HS-27A (cell line): ENCODE measurements at places on chromosomes 16 and 17.
A peak's percentile ranks its signal among the peaks of the same experiment; 100 is the strongest.

DNA sequence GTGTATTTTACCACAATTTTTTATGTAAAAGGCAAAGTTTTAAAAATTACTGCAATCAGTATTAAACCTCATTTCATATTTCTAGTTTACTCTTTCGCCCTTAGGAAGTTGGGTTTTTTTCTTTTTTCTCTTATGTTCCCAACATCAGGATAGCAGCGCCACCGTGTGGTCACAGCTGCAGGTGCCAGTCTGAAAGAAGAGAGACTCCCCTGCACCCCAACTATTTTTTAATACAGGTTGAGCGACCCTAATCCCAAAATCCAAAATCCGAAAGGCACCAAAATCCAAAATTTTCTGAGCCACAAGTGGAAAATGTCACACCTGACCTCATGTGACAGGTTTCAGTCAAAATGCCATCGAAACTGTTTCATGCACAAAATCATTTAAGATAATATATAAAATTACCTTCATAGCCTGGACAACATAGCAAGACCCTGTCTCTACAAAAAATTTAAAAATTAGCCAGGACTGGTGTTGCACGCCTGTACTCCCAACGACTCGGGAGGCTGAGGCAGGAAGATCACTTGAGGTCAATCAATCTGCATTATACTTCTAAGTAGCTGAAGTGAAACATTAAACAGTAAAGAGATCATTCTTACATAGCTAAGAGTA, 21.8 kb upstream of the ASGR2 start:
- DNase-seq: peak; percentile 3

DNA sequence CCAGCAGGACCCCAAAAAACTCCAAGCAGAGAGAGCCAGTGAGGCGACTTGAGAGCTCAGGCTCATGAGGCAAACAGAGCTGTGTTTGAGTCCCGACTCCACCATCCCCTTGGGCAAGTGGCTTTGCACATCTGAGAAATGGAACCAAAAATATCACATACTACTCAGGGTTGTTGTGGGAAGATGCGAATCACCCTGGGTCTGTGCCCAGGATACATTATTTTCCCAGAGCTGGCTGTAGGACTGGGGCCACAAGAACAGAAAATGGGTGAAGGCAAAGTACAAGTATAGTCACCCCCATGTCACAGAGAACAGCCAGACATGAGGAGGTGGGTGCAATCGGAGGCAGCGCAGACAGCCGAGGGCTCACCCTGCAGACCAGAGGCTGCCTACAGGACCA, 127.3 kb downstream of the GAS7 start:
- DNase-seq: no peak

- no peak for DNase-seq
Observed at GRCh38 chr17:44832805-44833204, 2.7 kb upstream of the GJC1 start.

DNA sequence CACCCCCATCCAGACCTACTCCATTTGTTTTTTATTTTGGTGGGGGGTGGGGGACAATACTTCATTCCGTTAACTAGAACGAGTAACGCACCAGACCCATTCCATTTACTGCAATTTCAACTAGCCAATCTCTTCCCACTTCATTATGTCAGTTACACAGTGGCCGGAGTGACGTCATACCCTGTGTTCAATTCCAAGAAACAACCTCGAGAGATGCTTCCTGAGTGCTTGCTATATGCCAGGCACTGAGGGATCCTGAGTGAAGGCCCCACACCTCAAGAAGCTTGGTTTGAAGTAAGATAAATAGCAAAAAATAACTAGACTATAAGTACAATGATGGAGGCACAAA, 9.1 kb upstream of the SIAH1 start:
- DNase-seq: no peak

DNA sequence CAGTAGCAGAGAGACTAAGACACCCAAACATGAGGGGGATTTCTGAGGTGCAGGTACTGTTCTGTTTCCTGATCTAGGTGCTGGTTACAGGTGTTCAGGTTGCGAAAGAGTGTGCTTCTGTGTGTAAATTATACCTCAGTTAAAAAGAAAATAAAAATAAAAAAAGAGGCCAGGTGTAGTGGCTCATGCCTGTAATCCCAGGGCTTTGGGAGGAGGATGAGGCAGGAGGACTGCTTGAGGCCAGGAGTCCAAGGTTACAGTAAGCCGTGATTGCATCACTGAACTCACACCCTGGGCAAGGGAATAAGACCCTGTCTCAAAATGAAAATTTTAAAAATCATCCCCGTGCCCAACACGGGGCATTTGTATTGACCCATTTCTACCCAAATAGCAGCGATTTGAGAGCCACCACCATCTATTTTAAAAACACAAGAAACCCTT, 3.2 kb upstream of the DCAF7 start:
- no peak for DNase-seq

DNA sequence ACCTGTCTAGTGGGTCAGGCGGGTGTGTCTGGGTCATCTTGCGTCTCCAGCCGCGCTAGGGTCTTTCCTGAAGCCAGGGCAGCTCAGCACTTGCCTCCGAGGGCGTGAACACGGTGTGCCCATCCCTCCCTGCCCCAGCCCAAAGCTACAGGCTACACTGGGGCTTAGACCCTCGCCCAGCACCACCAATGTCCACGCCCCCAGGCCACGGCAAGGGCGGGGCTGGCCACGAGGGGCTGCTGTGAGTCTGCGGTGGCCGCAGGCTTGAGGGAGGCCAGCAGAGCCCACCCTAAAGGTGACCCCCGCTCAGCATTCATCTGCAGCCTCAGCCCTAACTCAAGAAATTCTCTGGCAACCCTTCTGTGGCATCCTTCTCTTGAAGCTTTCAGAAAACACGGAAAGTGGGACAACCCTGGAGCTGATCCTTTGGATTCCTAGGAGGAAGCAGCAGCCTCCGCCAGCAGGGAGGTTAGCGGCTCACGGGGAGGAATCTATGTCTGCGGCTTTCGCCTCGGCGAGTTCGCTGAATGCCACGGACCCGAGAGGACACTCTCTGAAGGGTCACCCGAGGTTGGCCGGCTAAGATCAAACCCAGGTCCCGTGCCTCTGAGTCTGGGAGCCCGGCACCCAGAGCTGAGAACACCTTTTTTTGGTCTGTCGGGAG, 41.7 kb downstream of the TIMM22 start:
- no peak for DNase-seq

- DNase-seq: no peak
Observed at GRCh38 chr16:68907781-68908181, 64.5 kb downstream of the TANGO6 start.

DNA sequence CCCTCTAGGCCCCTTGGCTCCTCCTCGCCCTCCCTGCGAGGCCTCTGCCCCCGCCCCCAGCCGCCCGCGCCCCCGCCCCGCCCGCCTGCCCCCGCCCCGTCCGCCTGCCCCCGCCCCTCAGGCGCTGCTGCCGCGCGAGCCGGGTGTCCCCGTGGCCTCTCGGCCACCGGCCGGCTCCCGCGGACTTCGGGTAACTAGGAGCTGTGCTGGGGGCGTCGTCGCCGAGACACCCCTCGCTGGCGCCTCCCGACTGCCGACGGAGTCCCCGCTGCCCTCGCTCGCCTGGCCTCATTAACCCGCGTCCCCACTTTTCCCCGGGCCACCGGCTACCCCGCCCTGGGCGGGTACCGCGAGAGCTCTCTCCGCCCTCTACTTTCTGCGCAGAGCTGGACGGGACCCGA, at the start of gene TLCD1:
Gene TLCD1, minus strand, starts transcription at position 8 of the 401 bp plus-strand sequence. CDS start 136 bp downstream, outside the sequence.
- DNase-seq: no peak

DNA sequence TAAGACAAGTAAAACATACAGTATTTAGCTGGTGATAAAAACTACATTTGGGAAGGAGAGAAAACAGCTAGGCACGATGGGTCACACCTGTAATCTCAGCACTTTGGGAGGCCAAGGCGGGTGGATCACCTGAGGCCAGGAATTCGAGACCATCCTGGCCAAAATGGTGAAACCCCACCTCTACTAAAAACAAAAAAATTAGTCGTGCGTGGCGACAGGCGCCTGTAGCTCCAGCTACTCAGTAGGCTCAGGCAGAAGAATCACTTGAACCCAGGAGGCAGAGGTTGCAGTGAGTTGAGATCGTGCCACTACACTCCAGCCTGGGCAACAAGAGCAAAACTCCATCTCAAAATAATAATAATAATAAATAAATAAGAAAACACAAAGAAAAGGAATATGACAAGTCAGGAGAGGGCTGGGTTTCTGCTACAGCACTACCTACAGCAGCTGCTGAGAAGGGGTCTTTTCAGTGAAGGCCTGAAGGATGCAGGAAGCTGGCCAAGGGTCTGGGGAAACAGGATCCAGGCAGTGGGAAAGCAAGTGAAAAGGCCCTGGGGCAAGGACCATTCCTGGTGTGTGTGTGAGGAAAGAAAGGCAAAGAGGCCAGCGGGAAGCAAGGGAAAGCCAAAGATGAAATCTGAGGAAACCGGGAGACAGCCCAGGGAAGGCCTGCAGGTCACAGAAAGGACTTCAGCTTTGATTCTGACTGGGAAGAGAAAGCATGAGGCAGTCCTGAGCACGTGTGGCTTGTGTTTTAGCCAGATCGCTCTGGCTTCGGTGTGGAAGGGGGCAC, 10.6 kb downstream of the MBTPS1 start:
- DNase-seq: no peak

- no peak for DNase-seq
Observed at GRCh38 chr17:50292465-50292864, 18.2 kb downstream of the TMEM92 start.

GRCh38 chr16:50675686-50676610, 5.2 kb downstream of the SNX20 start:
- DNase-seq: no peak

DNA sequence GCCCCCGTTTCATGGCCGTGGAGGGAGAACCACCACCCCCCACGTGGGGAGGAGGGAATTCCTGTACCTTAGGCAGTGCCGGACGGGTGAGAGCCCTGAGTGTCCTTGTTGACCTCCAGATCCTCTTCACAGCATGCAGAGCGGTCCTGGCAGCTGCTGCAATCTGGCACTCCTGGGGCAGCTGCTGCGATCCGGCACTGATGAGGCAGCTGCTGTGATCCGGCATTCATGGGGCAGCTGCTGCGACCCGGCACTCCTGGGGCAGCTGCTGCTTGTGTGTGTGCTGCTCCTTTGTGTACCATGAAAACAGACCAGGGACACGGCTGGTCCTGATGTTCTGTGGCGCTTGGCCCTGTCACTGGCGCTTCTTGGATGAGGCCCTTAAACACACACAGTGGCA, 12.8 kb downstream of the ZNF778 start:
- no peak for DNase-seq

- no peak for DNase-seq
Observed at GRCh38 chr16:30010844-30011713, at the start of gene DOC2A. DOC2A (minus strand) TSS chr16:30011027; CDS start chr16:30010222, 805 bp downstream.

DNA sequence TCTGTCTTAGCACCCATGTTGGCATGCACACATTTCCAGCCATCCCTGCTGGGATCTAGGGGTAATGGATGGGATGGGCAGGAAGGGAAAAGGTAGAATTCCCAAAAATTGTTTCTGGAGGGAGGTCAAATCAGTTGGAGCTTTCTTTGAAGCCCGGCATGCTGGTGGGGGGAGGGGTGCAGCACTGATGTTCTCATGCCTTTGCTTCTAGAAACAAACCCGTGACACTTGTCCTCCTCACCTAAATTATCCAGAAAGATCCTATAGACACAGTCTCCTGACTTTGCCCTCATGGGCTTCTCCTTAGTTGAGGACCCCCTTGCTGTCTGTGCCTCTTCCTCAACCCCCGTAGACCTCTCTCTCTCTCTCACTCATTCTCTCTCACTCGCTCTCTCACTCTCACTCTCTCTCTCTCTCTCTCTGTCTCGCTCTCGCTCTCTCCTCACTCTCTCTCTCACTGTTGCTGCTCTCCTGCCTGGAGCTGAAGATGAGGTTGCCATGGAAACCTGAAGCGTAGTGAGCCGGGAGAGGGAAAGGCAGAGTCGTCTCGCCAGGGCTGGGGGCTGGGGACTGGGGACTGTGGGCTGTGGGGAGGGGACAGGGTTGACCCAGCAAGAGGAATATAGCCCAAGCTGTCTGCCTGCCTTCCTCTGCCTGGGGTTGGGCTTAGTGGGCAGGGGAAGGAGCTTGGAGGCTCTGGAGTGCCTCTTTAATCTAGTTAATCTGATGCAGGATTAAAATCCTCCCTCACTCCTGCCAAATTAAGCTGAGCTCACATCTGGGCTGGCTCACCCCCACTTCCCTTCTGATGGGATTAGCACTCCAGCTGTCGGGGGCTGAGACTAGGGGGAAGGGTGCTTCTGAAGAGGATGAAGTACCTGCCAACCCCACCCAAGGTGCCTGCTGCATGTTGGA, 16.1 kb downstream of the LASP1 start:
- no peak for DNase-seq

DNA sequence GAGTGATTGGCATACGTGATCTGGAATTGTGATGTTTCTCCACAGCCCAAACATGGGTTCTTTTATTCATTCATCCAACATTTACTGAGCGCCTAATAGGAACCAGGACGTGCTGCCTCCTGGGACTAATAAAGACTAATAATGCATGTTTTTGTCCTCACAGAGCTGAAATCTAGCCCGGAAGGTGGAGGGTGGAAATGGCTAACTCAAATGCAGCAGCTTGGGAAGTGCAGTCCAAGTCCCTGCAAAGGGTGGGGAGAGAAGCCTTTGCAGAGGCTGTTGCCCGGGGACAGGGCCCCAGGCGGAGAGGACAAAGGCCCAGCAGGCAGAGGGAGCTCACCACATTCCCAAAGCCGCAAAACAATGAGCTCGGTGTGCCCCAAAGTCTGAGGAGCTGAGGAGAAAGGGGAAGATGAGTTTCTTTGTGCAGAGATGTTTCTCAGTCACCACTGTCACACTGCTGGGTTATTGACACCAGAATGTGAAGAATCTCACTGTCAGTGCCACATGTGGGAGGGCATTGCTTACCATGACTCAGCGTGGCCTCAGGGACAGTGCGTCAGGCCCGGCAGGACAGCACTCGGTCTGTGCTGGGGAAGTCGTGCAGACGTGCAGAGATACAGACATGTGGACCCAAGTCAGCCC, 118.2 kb upstream of the CHMP6 start:
- no peak for DNase-seq

DNA sequence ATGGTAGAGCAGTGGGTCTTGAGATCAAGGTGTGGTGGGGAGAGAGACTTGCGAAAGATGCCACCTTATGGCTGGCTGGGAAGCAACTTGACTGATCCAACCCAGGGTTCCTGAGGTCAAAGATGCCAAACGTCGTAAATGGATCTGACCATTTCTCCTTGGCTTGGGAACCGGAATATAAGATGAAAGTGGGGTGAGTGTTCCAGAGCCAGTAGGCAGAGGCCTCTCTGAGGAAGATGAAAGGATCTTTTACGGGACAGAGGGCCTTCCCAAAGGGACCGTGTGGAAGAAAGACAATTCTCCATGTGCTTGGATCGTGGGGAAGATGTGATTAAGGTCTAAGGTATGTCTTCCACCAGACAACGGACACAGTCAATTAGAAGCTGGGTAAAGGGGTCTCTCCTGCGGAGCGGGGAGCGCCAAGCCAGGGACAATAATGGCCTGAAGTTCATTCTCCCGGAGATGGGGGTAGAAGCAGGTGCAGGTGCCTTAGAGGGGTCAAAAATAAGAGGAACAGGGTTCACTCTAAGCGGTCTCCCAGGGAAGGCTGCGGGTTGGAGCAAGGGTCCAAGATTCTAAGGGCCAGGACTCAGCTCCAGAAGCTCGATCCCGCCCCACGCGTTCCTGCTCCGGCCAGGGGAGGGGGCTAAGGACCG, 800 bp downstream of the FXR2 start:
- DNase-seq: no peak

GRCh38 chr17:16339959-16340358, 13.3 kb downstream of the CENPV start:
- DNase-seq: no peak
